Stimulated activated effector memory CD8-positive, alpha-beta T cell treated with anti-CD3 and anti-CD28 coated beads, Interleukin-12 subunit alpha, Interleukin-12 subunit beta, amount 100 ng/mL, for 72 hours (primary cell): ENCODE measurements at places on chromosomes 12 and 14.

DNA sequence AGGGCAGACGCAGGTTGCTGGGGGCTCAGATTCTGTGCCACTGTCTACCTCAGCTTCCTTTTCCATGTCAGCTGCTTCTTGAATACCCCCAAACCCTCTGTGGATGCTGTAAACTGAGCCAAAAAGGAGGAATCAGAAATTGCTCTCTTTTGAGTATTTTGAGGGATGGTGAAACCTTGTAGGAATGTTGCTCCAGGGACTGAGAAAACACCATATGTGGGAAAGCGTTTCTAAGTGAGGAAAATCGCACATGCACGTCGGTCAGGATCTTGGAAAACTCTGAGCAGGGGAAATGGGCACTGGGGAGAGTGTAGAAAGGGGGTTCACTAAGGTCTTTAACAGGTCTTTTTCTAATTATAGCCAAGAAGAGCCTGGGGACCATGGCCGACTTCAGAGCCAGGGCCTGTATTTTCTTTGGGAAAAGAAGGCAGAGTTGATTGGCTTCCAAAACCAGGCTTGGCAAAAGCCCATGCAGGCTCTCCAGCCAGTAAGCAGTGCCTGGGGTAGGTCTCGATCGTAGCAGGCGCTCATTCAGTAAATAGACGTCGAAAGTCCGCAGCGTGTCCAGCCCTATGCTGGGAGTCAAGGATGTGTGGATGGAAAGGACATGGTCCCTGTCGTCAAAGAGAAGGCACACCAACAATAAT, 58.0 kb downstream of the NTF3 start:
- DNase-seq = no peak

DNA sequence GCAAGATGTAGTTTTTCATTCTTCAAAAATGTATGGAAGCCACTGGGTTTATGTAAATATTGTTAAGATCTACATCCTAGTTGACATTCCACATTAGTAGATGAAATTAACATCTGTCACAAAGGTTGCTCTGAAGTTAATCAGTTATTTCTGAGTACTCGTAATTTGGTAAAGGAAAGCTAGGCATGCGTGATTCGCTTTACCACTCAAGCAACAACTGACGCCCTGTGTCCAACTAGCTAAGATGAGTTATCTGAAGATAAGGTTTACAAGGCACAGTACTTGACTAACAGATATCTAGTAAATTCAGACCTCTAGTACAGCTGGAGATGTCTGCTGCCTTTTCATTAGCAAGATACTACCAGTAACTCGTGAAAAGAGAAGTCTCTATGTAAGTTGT, 14.1 kb downstream of the PRKD1 start:
- no peak for DNase-seq

GRCh38 chr12:109944561-109945359, 44.7 kb downstream of the TCHP start:
- DNase-seq = no peak

GRCh38 chr12:5548152-5548943, 116.4 kb downstream of the NTF3 start:
- DNase-seq = no peak

DNA sequence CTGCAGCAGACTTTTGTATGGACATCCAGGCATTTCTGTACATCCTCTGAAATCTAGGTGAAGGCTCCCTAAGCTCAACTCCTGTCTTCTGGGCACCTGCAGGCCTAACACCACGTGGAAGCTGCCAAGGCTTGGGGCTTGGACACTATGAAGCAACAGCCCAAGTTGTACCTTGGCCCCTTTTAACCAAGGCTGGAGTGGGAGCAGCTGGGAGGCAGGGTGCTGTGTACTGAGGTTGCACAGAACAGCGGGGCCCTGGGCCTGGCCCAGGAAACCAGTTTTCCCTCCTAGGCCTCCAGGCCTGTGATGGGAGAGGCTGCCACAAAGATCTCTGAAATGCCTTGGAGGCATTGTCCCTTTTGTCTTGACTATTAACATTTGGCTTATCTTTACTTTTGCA, 214.4 kb upstream of the LRIG3 start:
- no peak for DNase-seq

DNA sequence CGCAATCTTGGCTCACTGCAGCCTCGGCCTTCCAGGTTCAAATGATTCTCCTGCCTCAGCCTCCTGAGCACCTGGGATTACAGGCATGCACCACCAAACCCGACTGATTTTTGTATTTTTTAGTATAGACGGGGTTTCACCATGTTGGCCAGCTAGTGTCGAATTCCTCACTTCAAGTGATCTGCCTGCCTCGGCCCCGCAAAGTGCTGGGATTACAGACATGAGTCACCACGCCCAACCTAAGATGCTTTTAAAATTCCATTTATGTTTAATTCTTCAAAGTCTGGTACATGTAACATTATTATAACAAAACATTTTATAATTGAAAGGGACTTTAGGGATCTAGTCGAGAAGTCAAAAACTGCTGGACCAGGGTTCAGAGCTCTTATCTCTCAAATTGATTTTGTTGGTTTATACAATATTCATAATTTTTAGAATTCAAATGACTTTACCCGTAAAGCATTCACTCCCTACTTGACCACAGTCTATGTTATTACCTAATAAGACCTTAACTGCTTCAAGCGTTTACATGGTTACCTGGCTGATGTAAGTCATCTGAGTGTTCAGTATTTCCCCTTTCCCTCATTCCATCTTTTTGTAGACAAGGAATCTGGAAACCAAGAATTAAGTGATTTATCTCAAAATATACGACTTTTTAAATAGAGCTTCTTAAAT, 28.2 kb downstream of the RAP1B start:
- no peak for DNase-seq

DNA sequence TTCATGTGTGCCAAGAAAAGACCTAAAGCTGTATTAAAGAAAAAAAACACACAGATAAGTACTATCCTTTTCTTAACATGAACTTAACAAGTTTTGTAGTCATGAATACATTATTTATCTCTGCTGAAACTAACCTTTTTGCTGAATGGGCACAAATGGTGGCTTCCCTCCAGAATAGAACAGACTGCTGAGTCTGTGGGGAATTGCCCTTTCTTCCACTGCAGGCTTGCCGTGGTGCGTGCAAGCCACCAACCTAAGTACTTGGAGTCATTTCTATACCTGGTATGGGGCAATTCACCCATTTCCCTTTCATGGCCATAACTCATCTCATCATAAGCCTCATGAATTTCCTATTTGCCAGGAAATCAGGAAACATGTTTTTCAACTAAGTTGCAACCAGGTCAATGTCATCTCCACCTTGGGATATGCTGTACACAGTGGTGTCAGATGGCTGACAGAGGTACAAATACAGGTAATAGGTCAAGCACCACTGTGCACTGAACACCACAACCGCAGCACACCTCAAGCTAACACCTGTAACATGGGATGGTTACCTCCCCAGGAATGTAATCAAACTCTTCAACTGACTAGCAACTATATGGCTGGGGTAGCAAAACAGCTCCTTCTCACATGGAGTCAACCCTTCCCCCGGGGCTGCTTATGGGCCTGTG, 49.9 kb downstream of the CATSPERB start:
- no peak for DNase-seq

- DNase-seq = no peak
These were observed 153.6 kb downstream of the PAH start for GRCh38 chr12:102763471-102763870.

DNA sequence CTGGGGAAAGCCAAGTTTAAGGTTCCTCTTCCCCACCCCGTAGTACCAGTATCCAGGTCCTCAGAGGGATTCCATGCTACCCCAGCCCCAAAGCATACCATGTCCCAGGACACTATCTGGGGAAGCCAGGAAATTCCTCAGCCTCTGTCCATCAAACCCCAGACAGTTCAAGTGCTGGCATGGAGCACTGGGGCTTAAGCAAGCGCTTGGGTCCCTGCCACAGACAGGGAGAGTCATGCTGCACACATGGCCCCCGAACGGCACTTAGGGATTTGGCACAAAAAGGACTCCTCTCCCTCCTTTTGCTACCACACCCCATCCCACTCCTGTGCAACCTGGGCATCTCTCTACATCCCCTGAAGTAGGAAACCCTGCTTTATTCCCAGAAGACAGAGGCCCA, 21.8 kb downstream of the ADCY6 start:
- no peak for DNase-seq

GRCh38 chr12:132040906-132041606, 91.3 kb downstream of the EP400 start:
- no peak for DNase-seq

DNA sequence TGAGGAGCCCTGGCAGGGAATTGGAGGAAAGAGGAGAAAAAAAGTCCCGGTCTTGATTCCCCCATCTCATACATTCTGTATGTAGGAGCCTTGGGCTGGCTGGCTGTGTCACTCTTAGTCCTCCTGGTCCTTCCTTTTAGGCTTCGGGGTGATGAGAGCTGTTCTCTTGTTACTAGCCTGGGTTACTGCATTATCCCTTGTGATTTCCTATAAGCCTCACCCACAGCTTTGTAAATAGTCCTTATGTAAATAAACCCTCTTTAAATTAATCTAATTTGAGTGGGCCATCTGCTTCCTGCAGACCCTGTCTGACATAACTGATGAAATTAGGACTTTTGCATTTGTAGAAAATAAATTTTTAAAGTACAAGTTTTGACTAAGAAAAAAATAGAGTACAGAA, 19.2 kb downstream of the DNM1L start:
- no peak for DNase-seq

DNA sequence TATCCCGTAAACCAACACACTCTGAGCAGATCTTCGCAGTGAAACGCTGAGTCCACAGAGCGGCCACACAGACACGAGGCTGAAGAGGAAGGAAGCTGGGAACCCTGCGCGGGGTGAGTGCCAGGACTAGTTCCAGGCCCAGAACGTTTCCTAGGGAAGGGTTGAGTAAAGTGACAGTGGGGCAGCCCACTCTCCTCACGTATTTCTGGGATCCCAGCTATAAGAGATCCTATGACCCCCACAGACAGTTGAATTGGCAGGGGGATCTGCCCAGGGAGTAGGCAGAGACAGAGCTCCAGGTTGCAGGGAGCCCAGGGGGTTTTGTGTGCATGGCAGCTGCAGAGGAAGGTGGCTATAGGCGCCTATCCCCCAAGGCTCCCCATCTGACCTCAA, 51.1 kb downstream of the GTF2A1 start:
- no peak for DNase-seq
